ENCODE measurements at places on chromosomes 4 and X.

- no peak for DNase-seq
These were observed 265.7 kb upstream of the FAM241A start for GRCh38 chr4:111879539-111879938.

DNA sequence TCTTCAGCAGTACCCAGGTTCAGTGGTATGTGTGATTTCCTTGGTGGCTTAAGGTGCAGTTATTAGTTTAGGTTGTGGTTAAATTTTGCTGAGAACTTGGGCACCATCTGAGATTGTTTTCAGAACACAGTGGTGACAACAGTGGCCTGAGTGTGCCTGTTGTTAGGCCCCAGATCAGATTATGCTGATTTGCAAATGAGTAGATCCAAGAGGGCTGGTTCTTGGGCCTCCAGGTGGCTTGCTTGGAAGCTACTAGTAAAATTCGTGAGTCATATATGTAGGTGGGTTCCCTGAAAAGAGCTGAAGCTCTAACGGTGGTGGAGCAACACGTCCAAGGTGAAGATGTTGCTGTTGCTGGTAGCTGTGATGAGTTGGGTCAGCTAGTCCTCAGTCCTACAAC lies 2619.6 kb downstream of the PCDH7 start:
- no peak for DNase-seq

DNA sequence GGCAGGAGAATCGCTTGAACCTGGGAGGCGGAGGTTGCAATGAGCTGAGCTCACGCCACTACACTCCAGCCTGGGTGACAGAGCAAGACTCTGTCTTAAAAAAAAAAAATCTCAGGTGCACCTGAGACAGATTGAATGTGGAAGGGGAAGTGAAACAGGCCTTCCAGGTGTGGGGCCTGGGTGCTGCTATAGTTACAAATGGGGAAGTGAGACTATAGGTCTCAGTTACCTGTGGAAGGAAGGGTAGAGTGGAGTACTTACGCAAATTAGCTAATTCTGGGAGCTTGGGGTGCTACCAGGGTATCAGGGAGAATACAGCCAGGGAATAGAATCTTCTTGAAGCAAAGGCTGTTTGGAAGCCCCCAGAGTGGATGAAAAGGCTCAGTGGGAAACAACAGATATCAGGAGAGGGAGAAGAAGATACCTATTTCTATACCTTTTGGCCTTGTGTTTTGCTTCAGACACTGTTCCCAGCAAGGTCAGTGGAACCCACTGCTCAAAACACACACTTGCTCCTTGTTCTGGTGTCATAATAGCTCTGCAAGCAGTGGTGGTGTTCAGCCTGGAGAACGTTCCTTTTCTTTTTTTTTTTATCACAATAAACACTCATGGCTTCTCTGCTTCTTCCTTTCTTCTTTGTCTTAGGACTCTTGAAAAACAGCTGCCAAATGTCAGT lies 7.0 kb downstream of the CD38 start:
- no peak for DNase-seq

DNA sequence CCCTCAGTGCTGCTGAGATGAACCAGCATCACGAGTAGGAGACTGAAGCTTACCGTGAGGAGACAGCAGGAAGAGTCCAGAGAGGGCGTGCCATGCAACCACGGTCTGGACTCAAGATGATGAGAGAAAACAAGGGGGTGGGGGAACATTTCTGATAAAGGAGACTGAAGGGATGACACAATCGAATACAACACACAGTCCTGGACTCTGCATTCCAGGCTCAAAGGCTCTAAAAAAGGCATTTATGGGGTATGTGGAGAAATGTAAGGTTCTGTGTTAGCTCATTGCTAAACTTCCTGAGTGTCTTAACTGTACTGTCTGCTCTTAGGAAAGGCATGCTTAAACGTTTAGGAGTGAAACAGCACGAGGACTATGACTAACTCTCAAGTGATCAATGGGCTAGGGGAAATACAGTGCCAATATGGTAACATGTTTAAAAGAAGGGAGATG lies 20.6 kb upstream of the IRAK1 start:
- DNase-seq, result peak; percentile 92

DNA sequence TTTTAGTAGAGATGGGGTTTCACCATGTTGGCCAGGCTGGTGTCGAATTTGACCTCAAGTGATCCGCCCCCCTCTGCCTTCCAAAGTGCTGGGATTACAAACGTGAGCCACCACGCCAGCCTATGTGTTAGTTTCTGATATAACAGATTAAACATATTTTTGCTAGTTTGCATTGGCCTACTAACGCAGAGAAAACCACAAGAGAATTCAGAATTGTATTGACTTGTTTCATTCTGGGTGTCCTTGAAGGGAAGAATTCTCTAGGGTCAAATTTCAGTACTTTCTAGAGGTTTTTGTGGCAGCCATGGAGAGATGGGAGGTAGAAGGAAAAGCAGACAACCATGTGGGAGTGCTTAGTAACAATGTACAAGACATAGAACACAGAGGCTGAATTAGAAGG lies 46.1 kb upstream of the BMPR1B start:
- peak; percentile 18 for DNase-seq

- no peak for DNase-seq
These were observed 907.1 kb downstream of the FAT4 start for GRCh38 chr4:126221717-126222340.

DNA sequence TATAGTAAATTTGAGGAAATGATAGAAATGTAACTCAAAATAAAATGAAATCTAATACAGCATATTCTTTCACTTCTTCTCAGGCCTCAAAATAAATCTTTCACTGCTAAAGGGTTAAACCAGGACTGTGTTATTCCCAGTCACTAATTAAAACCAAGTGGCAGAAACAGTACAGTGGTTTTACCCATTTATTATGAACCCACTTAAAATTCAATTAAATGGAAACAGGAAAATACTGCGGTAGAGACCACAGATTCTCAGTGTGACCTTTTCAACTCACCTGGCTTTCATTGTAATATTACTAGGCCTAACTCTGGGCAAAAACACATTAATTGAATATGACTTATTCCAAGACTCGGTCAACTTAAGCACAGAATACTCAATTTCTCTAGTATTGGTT lies 176.5 kb upstream of the DKK2 start:
- DNase-seq, result no peak

DNA sequence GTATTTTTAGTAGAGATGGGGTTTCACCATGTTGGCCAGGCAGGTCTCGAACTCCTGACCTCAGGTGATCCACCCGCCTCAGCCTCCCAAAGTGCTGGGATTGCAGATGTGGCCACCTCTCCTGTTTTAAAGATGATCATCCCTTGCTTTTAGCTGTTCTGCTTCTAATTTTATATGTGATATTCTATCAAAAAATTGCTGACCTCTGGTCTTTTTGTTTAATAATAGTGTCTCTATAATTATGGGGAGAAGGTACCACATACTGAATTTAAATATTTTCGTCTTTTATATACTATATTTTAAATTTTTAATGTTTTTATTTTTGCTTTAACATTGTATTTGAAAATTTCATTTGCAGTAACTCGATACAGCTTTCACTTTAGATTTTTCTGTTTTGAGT lies 15.6 kb downstream of the USP9X start:
- no peak for DNase-seq

- peak; percentile 62 for DNase-seq
These were observed 28.5 kb upstream of the FGF5 start for GRCh38 chr4:80237992-80238391.

DNA sequence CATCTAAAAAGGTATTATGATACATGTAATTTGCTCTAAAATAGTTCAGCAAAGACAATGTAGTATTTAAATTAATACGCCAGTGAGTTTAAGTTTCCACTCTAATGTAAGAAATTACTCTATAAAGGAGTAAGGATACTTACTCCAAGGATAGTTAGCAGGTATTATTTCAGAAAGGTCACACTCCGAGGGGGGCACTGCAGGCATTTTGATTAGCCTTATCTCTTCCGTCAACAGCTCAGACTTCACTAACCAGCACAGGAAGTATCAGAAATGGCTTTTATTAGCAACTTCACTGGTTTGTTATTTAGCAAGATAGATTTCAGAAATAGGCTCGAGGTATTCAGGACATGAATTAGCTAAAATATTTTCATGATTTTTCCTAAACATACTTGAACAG lies 127.0 kb downstream of the COX18 start:
- DNase-seq, result no peak

DNA sequence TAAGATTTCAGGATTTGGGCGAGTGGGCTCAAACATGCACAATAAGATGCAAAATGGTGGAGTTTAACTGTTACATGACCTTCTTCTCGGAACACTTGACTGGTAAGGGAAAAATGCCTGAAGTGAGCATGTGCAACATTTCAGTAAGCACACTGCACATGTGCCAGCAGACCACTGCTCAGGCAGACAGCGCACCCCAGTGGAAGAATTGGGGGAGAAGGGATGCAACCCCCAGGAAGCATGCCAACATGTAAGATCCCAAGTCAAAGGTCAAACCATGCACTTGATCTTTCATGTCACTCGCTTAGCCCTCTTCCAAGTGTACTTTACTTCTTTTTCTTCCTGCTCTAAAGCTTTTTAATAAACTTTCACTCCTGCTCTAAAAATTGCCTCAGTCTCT lies 256.3 kb downstream of the CENPC start:
- DNase-seq, result peak; percentile 2

GRCh38 chrX:714131-714530 lies 83.5 kb downstream of the SHOX start:
- DNase-seq, result no peak

- DNase-seq, result peak; percentile 16
These were observed 217.6 kb downstream of the ZNF674 start for GRCh38 chrX:46327566-46328115.

- DNase-seq, result no peak
These were observed 586.1 kb upstream of the PITX2 start for GRCh38 chr4:111208970-111209369.

GRCh38 chr4:27807207-27807606 lies 946.6 kb downstream of the STIM2 start:
- DNase-seq, result peak; percentile 25

DNA sequence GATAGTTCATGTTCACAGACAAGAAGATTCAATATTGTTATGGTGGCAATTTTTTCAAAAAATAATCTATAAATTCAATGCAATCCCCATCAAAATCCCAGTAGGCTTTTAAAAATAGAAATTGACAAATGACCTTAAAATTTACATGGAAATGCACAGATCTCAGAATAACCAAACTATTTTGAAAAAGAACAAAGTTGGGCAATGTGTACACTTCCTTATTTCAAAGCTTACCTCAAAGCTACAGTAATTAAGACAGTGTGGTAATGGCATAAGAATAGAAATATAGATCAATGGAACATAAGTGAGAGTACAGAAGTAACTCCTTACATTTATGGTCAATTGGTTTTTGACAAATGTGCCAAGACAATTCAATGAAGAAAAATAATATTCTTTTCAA lies 39.0 kb downstream of the FRMD7 start:
- DNase-seq, result no peak

GRCh38 chrX:13373027-13373426 lies 53.2 kb upstream of the ATXN3L start:
- DNase-seq, result no peak

Measured in choroid plexus epithelial cell (primary cell).